T-helper 1 cell (primary cell): ENCODE measurements at places on chromosomes 7 and 10.

DNA sequence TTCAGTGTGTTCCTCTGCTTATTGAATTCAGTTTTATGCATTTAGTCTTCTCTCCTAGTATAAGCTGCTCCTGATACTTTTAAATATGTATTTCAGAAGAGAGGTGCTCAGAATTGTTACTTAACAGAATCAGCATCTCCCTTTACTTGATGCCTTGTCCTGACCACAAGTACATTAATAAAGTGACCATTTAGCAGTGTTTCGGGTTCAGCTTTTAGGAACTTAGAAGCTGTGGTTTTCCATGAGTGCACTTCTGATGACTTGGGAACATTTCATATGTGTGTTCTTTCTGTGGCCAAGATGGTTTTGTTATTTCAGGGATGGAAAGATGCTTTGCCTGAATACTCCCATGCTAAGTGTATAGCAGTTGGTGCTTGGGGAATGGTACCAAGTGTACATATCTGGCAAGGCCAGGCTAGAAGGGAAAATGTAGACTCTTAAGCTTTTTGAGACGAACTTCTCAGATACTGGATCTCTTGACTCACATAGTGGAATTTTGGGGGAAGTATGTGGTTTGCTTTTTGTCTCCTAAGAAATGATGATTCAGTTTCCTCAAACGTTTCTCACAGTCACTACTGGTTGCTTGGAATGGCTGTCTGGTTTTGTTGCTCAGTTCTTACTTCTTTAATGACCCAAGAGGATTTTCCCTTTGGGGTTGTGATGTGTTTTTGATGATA is 17.2 kb downstream of the SGPL1 start:
- DNase-seq, result no peak

- no peak for DNase-seq
Observed at GRCh38 chr7:112575864-112576263, 95.1 kb downstream of the LSMEM1 start.

DNA sequence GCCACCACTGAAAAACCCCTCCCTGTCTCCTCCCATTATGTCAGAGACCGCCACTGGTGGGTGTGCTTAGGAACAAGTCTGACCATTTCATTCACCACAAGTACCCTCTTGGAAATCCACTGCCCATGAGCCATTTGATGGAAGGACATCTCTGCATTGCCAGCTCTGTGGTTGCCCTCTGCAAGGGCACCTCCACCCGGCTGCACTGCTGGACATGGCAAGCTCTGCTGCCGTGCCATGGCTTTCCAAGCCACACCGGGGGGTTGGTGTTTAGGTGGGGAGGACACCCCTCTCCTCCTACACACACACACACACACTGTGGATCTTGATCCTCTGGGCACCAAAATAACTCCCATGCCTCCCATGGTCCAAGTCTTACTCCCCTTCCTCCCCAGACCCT is 5.2 kb upstream of the PLXNA4 start:
- DNase-seq, result no peak

GRCh38 chr7:139321071-139321745 is 19.9 kb upstream of the FMC1 start:
- no peak for DNase-seq

- DNase-seq, result no peak
Observed at GRCh38 chr7:123198668-123199652, 809 bp downstream of the SLC13A1 start.

- no peak for DNase-seq
Observed at GRCh38 chr7:155621418-155621980, 23.0 kb upstream of the RBM33 start.

- DNase-seq, result no peak
Observed at GRCh38 chr7:47672977-47673381, 91.1 kb upstream of the TNS3 start.

- DNase-seq, result no peak
Observed at GRCh38 chr7:151541709-151542499, 22.2 kb upstream of the RHEB start.

DNA sequence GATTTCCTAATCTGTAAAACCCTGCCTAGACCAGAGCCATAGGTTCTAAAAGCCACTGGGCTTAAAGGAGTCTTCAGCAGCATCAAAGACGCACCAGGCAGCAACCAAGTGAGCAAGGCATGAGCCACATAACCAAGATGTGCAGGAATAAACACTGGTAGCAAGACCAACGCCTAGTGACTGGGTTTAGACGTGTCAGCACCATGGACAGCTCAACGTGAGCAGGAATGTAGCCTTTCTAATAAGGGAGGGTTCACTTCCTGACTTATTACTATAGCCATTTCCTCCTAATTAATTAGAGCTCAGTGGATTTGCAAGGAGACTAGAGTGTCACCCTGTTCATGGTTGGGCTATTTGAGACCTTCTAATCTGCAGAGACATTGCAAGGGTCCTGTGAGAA is 223.7 kb downstream of the LHFPL3 start:
- DNase-seq, result no peak

DNA sequence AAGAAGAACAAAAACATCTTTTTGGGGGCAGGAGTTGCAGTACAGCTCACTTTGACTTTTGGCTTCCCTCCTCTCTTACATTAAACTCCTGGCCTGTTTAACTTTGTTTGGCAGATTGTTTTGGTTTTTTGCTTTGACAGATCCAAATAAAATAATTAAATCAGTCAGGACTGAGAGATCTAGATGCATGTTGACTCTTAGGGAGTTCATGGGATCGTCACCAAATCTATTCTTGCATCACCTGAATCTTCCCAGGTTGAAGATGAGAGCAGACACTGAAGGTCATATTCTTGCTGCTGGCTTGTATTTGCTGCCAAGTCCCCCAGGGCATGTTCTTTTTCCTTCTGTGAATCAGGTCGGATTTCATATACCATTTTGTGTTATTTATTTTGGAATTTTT is 759.4 kb downstream of the CNTNAP2 start:
- no peak for DNase-seq

DNA sequence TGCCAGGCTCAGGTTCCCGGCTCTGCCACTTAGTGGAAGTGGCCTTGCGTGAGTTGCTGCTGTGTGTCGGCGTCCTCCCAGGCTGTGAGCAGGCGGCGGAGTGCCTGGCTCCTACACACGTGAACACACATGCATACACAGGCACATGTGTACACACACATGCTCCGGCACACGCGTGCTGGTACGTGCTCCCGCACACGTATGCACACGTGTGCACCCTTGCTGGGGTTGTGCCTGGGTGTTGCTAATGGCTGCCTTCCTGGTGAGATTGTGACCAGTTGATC is 107.6 kb downstream of the INPP5A start:
- no peak for DNase-seq

- no peak for DNase-seq
Observed at GRCh38 chr7:127812540-127812939, 160.5 kb downstream of the SND1 start.

GRCh38 chr7:108629651-108630400 is 60.2 kb downstream of the DNAJB9 start:
- no peak for DNase-seq

DNA sequence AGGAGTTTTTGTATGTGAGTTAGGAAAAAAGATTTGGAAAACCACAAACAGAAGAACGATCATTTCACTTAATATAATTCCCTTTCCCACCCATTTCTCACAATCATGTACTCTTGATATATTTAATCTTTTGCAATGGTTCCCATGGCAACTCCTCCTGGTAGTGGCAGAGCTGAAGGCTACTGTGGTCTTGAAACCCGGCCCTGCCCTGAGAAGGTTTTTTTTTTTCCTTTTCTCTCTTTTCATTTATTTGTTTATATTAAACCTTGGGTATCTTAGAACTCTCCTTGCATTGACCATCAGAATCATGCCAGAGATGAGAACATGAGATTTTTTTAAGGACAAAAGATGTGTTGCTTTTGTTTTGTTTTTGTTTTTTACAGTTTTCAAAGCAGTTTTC is 566.1 kb upstream of the NRP1 start:
- DNase-seq, result no peak

GRCh38 chr10:94735197-94735596 is 27.3 kb upstream of the CYP2C19 start:
- no peak for DNase-seq

DNA sequence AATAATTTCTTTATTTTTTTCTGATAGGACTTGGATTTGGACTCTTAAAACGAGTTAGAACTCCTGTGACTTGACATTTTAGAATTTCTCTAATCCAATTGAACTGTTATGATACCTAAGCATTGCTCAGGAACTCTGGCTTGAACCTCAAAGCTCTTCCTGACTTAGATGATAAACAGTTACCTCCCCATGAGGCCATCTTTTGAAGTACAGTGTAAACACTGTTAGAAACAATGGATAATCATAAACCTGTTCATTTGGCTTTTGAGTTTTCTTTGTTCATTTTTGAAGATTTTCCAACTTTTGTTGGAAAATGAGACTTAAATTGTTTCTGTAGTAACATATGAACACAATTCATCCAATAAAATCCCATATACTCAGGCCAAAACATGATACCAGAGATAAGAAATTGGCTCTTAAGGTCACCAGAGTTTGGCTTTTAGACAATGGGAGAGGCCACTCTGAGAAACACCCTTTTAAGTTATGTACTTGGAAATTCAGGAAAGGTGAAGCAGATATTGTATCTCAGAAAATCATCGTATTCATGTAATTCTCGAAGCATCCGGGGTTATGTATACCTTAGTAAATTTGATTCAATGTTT is 59.6 kb downstream of the RUNDC3B start:
- DNase-seq, result no peak

- DNase-seq, result no peak
Observed at GRCh38 chr7:159247910-159248309, 103.2 kb upstream of the VIPR2 start.

DNA sequence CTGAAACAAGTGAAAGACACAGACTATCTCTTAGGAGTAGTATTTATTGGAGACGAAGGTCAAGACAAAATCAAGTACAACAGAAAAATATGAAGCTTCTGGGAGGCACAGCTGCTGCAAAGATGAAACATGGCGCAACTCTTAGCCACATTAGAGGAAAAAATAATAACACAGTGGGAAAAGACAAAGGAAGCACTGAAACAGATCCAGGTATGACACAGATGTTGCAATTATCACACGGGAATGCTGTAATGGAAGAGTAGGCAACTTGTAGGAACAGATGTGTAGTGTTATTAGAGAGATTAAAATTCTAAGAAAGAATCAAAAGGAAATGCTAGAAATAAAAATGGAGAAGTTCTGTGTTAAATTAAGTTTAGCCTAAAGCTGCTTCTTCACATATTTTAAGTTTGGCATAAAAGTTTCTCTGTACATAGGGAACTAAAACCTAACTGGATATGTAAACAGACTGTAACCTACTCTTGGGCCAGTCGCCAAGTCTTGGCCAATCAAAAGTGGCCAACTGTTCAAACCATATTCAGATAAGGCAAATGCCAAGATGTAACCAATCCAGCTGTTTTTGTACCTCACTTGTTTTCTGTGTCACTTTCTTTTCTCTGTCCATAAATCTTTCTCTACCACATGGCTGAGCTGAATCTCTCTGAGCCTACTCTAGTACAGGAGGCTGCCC is 1132.0 kb upstream of the LRRTM3 start:
- DNase-seq, result no peak

DNA sequence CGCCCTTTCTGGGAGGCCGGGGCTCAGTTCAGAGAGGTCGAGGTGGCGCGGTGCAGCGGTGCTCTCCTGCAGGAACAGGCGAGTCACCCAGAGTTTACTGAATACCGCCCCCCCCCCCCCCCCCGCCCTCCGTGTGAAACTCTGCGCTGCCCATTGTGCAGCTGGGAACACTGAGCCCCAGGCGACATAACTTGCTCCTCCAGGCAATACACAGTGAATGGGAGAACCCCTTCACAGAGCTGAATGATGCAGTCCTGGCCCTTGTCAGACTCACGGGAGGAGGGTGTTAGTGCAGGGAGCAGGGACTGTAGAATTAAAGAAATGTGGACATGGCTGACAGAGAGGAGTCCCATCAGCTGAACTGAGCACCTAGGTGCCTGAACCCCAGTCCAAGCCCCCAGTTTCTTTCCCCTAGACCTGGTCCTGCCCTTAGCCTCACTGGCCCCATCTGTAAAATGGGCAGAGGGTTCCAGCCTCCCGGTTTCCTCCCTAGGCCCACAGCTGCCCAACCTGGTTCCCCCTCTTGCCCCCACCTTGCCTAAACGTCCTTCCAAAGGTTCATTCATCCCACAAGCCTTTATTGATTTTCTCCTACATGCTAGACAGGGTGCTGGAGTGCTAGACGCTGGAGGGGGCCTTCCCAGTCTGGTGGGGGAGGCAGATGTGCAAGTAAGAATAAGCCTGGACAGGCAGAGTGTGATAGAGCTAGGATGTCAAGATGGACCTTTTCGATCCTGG is 869 bp upstream of the LOXL4 start:
- no peak for DNase-seq

DNA sequence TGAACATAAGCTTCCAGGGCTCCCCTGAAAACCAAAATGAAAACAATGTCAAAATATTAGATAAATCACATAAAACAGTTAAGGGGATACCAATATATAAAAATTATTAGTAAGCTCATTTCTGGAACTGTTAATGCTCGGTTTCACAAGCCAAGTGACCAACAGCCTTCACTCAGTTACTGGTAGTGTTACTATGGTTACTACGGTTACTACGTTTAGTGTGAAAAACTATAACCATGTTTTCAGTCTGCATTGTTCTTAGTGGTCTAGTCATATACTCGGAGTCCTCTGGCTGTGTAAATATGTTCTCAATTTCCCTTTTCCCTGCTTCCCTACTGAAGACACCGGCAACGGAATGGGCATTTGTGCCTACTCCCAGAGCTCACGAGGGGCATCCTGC is 34.8 kb downstream of the HBP1 start:
- no peak for DNase-seq

- DNase-seq, result no peak
Observed at GRCh38 chr10:76399226-76399625, 967.8 kb downstream of the LRMDA start.

- no peak for DNase-seq
Observed at GRCh38 chr10:120517881-120518484, 61.0 kb downstream of the PLPP4 start.
